ENCODE measurements at places on chromosomes 4 and X. TPM values are rescaled to one million over a fixed set of nuclear protein-coding genes. Genes with fewer than 3 reads are reported as not detected.

- no peak for DNase-seq
Measured at GRCh38 chr4:185774131-185774653, 37.8 kb downstream of the SORBS2 start.

- DNase-seq, result no peak
Measured at GRCh38 chr4:150139297-150139865, 61.1 kb downstream of the DCLK2 start.

GRCh38 chr4:142447009-142447408, 399.1 kb downstream of the INPP4B start:
- no peak for DNase-seq

DNA sequence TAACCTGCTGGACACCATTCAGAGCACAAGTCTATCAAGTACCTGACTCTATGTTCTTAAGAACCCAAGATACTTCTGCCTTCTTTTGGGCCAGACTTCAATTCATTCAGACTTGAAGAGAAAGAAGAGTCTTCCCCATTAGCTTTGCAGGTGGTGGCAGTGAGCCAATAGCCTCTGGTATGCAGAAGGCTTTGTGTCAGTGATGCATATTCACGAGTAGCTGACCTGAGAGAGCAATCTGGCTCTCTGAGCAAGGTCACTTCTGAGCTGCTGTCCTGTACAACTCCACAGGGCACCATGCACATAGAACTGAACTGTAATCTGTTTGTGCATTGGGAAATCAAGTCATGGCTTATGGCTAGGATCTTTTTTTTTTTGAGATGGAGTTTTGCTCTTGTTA, 39.9 kb upstream of the SPINK2 start:
- DNase-seq, result no peak

DNA sequence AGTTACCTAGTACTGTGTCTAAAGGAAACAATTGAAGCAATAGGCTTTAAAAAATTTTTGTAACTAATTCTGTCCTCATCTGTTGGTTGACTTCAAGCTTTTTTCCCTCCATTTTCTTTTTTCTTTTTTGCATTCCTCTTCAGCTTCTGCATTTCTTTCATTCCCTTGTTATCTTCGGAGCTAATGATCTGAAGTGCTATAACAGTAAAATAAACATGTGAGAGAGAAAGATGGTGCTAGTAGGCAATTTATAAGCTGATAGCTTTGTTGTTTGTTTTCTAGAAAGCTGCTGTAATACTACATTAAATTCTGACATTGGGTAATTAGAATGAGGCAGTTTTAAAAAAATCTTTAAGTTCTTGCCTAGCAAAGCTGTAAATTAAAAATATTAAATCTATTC, 37.1 kb downstream of the PTPN13 start:
- no peak for DNase-seq

DNA sequence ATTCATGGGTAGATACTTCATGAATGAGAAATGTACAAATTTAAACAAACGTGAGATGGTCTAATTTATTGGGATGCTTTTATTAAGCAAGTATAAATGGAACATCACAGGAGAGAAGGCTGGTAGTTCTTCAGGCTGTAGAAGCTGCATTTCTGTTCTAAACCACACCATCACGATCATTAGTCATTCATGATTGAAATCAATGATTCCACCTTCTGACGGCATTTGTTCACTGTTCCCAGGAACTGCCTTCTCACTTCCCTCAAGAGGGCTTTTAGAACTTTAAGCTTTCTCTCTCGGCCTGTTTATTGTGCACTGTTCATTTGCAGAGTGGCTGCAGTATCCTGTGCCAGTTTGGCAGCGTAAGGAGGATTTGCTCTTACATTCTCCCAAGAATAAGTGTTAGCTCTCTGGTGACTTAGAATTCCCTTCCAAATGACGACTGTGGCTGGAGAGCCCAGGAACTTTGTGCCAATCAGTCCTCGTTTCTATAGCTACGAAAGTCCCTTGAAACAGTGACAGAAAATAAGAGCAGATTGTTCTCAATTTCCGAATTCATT, 54.7 kb downstream of the MFAP3L start:
- DNase-seq, result no peak

DNA sequence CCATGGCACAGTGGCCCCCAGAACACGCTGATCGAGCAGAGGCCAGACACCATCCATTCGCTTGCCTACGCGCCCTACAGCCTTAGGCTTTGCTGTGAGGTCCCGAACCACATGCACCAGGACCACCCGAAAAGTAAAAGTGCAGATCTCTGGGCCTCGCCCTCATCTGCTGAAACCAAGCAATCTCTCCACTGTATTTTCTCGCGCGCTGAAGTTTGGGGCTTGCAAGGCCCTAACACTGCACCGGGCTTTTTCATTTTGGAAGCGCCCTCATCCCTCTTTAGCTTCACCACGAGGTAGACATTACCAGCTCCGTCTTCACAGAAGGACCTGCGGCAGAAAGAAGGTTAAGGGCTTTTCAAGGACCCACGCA, 21.2 kb downstream of the NKX3-2 start:
- no peak for DNase-seq

DNA sequence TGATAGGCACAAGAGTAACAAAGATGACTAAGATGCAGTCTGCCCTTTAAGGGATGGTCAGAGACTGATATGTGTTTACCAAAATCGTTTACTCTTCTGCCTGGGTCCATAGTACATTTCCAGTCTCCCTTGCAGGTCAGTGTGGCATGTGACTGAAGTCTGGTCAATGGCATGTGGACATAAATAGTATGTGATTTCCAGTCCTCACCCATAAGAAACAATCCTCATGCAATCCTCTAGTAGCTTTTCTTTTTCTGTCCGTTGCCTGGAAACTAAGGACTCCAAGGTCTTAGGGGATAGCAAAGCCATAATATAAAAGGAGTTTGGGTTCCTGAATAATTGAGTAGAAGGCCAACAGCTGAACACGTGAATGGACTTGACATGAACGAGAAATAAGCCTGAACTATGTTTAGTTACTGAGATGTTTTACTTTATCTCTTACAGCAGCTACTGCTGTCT, 1.1 kb downstream of the SLC9B2 start:
- no peak for DNase-seq

DNA sequence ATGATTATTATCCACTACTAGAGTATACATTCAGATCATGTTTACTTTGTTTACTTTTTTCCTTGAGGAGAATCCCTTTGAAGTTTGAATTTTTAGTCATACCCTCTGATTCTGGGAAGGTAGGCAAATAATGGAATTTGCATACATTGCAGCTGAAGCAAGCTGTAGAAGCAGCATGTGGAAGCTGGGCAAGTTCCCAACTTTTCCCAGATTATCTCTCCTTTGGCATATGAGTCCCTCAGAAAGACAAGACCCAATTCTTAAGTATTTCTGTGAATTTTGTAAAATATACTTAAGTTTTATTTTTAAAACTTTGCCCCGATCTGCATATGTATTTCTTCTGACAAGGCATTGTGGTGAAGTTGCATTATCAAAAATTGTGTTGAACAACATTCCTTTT, 94.9 kb downstream of the CNKSR2 start:
- DNase-seq, result no peak

GRCh38 chr4:76488888-76489685, 54.1 kb downstream of the SHROOM3 start:
- no peak for DNase-seq

- no peak for DNase-seq
Measured at GRCh38 chrX:115174548-115174947, 14.7 kb upstream of the RBMXL3 start.

GRCh38 chr4:44700427-44700826, 22.2 kb downstream of the GUF1 start:
- no peak for DNase-seq

The CDKL2 gene
- total RNA-seq, result 7.6 TPM

The MAGEB1 gene
- total RNA-seq, result not detected

The SLC6A14 gene
- 0.55 TPM for total RNA-seq

The KLHL4 gene
- 2.0 TPM for total RNA-seq

The TLR2 gene
- 17.6 TPM for total RNA-seq

Data from transverse colon (tissue), 4 donors.